ENCODE measurements at places on chromosomes 5 and 9.

GRCh38 chr9:105361873-105362272 is 86.0 kb upstream of the FSD1L start:
- DNase-seq = no peak

GRCh38 chr5:94945656-94946055 is 327.2 kb downstream of the SLF1 start:
- DNase-seq = no peak

GRCh38 chr9:26462751-26463150 is 429.9 kb downstream of the CAAP1 start:
- DNase-seq = no peak

DNA sequence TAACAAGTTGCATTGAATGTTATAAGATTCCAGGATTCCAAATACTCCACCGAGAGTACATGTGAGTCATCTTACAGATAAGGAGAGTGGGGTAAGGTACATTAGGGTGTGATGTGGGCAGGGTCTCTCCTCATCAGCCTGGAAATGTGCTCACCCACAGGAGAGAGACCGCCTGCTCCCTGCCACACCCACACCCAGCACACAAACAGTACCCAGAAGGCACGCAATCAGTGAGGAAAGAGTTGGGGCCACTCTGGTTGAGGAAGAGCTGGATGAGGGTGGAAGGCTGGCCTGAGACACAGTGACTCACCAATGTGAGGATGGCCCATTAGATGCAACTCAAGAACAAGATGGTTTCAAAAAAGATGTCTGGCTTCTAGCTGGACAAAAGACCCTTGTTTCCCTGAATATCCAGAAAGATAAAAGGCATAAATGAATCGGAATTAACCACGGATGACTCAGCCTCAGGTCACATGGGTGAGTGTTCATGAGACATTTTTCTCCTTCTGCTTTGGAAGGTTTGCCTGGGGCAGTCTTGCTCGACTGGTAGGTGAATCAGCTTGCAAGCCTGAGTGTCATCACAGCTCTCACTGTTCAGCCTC is 51.1 kb upstream of the LHFPL2 start:
- peak; percentile 97 for DNase-seq

DNA sequence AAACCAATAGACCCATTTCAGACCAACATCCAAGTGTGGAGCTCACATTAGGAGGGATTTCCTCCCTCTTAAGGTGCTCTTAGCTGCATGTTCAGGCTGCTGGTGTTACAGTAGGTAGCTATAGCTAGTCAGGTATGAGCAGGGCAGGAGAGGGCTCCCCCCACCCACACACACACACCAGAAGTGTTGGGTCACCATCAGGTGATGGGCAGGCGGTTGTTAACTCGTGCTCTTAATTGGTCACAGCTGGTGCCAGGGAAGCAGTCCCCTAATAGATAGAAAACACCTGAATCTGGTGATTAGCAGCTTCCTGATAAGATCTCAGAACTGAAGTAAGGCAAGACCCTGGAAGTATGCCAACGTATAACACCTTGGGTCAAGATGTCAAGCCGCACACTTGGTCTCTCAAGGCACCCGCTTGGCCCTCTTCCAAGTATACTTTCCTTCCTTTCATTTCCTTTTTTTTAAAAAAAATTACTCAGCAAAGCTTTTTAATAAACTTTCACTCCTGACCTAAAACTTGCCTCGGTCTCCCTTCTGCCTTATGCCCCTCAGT is 532.4 kb downstream of the DNAH5 start:
- DNase-seq = no peak

DNA sequence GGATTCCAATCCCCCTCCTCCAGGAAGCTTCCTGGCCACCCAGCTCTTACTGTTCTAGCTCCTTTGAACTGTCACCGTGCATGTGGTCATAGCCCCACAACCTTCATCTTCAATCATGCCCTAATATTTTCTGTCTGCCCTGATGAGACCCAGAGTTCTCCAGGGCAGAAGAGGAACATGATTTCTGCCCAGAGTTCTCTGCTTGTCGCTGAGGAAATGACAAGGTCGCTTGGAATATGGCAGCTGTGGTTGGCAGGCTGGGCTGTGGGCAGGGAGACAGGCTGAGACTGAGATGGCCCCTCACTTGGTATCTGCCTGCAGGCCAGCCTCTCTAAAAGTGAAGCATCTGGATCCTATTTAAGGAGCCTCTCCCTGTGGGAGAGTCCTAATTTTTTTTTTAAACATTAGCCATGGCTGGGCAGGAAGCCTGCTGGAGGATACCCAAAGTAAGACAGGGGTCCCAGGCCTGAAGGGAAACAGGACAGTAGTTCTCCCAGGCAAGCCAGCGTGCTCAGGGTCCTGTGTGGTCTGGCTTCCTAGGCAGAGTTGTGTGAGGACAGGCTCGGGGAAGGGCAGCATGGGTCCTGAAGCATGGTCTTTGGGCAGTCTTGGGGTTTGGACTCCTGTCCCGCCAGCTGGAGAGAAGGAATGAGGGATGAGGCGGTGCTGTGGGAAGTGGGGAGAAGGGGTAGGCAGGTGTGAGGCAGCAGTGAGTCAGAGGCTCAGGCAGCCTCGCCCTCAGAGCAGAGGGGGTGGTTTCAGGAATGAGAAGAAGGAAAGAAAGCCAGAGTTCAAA is 242.1 kb downstream of the FSTL4 start:
- peak; percentile 63 for DNase-seq

DNA sequence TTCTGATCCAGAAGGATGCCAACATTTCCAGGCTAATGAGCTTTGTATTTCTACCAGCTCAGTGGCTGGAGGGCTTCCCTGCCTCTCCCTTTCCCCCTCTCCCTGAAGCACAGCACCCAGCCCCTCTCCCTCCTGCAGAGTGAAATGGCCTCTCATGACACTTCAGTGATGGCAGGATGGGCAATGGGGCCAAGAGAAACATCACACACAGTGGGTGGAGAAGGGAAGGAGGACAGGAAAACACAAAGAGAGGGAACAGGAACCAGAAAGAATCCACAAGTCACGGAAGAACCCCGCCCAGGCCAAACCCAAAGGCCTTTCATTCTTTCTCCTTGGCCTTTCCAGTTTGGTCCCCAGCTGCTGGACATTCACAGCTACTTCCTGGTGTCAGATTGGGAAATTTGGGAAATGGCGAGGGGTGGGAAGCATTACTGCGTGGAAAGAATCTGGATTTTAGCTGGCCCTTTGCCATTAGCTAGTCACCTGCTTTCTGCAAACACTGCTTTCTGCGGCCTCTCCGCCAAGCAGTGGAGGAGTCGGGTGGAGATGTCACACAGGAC is 82.6 kb downstream of the GLDC start:
- DNase-seq = no peak

GRCh38 chr9:14214693-14215092 is 99.2 kb downstream of the NFIB start:
- no peak for DNase-seq

DNA sequence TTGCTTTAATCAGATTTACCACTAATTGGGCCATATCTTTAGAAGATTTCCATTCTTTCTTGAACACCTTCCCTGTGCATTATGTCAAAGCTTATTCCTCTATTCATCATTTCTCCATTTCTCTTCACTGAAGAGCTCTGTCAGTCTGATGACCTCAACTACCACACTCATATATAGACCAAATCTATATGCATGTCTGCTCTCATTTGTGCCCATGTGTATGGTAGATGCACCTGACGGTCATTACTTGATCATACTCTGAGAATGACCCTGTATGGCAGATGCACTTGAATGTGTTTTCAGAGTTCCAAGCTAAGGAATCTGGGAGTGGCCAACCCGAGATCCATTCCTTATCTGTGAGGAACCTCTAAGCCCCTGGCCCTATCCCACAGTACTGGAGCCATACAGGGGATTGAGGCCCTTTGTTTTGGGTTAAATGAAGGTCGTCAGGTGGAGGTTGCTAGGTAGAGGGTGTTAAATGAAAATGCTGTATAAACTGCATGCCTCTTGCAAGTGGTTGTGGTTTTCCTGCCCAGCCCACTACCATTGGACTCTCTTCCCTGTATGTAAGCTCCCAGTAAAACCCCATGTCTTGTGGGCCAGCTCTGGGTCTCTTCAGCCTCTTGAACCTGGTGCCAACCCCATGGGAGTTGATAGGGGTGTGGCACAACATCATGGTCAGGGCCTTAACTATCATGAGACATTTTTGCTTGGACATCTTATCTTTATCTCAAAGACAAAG is 229.5 kb downstream of the KIAA0825 start:
- DNase-seq = no peak

DNA sequence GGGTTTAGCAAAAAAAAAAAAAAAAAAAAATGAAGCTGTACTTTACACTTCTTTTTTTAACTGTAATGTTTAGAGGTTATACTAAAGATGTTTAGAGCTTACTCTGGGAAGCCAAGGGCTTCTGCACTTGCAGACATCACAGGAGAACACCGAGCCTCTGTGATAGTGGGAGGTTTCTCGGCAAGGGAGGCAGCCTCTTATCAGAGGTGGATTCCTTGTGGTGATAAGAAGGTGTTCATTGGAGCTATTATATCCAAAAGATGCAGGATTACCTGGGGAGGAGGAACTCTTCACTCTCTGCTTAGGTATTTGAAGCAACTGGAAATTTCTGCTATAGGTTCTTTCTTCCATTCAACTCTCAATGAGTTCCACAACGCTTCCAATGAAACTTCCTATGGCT is 171.2 kb upstream of the SLC12A2 start:
- no peak for DNase-seq

DNA sequence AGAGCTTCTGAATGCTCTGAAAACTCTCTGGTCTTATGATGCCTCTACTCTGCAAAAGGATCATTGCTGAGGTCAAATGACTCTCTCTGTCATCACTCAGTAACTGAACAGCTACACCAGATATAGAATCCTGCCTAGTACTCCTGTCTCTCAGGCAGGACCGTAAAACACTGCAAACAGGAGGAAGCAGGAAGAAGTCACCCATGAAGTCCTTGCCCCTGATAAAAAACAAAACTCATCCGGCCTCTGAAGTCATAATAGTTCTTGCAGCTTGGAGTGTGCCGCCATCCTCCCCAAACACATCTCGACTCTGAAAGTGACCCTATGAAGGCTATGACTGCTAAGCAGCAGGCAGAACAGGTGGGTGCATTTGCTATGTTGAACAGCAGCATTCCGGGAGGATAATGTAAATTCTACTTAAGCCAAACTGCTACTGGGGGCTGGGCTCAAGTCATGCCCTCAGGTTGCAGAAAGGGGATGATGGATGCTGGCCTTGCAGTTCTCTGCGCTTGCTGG is 81.9 kb upstream of the FAM169A start:
- DNase-seq = no peak

- no peak for DNase-seq
Measured at GRCh38 chr5:150625164-150625535, 15.3 kb upstream of the SYNPO start.

- no peak for DNase-seq
Measured at GRCh38 chr5:14081791-14082190, 61.4 kb upstream of the TRIO start.

DNA sequence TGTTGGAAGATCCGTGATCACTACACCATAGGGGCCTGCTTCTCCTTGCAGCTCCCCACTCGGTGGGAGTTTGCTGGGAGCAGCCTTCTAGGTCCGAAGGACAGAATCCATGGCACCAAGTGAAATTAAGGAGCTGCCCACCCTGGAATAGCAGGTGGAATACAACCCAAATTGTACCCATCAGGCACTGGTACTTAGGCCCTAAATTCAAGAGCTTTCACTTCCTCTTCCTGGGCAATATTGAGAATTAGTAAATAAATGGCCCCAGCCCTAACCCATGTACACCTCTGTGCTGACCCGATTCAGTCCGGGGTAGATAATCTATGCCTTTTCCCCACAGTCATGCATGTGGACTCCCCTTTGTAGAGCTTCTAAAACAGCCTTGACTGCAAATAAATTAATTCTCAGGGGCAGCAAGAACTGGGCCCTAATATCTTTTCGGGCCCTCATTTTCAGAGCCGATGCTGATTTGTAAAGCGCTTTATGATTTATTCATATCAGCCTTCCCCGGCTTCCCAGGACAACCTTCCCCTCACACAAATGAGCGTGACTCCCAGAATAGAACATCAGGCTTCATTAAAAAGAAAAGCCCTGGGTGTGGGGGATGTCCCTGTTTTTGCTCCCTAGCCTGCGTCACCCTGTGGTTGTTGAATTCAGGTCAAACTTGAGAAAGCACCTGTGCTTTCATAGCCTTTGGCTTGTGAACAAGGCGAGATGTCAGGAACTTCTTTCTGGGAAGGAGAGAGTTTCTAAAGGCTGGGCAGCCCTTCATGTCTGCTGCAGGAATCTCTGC is 126.1 kb upstream of the TBC1D2 start:
- DNase-seq = no peak

- DNase-seq = no peak
Measured at GRCh38 chr5:85814596-85814995, 803.1 kb upstream of the COX7C start.

- no peak for DNase-seq
Measured at GRCh38 chr9:128120061-128120740, 7.3 kb downstream of the PTGES2 start.

DNA sequence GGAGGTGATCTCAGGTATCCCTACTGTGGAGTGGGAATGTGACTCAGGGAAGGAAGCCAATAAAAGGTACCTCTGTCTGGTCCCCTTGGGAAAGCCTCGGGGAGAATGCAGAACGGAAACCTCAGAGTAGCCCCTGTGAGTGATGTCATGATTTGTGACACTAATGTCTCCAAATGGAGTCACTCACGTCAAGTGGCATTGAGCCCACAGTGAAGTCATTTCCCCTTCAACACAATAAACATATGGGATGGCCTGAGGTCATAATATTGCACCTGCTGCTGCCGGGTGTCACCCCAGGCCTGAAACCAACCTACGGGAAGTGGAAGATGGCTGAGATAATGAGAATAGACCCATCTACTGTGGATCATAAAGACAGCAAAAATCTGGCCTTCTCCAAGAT is 75.9 kb upstream of the GOLM1 start:
- no peak for DNase-seq

DNA sequence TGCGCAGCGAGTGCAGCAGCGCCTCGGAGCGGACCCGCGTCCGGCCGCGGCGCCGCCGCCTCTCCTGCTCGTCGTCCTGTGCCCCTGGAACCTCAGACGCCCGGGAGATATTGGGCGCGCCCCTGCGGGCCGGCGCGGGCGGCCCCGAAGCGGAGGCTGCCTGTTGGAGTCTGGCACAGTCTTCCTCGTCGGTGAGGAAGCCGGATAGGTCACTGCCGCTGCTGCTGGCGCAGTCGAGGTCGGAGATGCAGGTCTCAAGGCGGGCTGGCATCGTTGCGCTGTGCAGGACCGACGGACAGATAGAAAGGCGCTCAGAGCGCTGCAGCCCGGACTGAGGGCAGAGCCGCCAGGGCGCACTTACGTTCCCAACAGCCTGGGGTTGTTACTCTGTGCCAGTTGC is 344 bp downstream of the NEUROG1 start:
- no peak for DNase-seq

GRCh38 chr5:59038798-59039295 is 456.0 kb downstream of the RAB3C start:
- no peak for DNase-seq

GRCh38 chr5:116572350-116573278 is 2.0 kb downstream of the SEMA6A start:
- no peak for DNase-seq

GRCh38 chr9:37248651-37249163 is 128.3 kb downstream of the ZCCHC7 start:
- DNase-seq = no peak
